ENCODE measurements at places on chromosomes 2 and 18.

DNA sequence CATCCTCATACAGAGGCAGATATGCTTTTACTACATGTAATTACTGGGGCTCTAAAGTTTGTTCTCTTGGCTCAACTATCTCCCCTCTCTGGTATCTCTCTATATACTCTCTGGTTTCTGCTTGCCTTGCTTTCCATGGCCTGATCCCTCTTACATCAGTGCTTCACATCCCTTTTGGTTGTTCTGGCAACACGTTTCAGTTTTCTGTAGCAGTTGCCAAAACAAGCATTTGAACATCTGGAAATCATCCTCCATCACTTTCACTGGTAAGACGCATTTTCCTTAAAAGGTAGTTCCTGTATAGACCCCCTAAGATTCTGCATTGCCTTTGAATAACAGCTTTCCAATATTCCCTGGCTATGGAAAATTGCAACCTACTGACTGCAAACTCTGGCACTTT, 25.9 kb downstream of the COL5A2 start:
- ATAC-seq, result no peak

GRCh38 chr2:121596221-121597080, 52.8 kb downstream of the CLASP1 start:
- peak; percentile 86 for ATAC-seq

DNA sequence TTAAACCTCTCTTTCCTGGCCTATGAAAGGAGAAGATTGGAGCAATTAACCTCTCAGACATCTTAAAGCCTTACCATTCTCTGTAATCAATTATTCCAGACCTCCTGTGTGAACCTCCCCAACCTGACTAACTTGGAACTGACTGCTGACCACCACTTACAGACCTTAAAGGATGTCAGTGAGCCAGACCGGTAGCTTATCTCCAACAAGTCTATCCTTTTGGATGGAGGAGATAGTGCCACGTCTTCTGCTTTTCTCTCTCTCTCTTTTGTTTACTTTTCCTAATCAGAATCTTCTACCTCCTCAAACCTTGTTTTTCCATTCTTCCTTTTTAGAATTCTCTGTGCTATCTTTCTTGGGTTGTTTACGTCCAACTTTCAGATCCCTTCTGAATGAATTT, 57.2 kb downstream of the LRRTM1 start:
- ATAC-seq, result no peak

DNA sequence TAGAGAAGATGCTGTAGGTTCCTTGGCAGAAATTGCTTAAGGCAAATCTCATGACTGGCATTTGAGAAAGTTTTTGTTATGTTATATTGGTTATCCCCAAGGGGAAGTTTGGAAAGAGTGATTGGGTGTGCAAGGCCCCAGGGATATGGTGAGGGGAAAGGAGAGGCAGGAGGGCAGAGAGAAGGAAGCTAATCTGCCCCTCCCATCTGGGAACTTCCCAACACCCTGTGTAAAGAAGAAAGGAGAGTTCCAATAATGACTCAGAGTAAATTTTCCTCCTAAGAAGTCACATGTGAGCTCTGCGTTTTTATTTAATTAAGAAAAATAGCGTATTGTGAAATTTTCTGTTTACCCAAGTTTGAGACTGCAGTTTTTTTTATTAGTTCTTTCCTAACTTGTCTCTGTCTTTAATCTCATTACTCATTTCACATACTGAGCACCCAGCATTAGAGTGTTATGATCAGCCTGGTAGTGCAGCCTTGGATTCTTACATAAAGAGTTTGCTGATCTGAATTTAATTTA, 3.1 kb upstream of the KYNU start:
- peak; percentile 54 for ATAC-seq

GRCh38 chr2:199940373-199940772, 14.9 kb downstream of the TYW5 start:
- ATAC-seq, result no peak

GRCh38 chr2:18645315-18645714, 55.9 kb upstream of the NT5C1B start:
- ATAC-seq, result no peak

DNA sequence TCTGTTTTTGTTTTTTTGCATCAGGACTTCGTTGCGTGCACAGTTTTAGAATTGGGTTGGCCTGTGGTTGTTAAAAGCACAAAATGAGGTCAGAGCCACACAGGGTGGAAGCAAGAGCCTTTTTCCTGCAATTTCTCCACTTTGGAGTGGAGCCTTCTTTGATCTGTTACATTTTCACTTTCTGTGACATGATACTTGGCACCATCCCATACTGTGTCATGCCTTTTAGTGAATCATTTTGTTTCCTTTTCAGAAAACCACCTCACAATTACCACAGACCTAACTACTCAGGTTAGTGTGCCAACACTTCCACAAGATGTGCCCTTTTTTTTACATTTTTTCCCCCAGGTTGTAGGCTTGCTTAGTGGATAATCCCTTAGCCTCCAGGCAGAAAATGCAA, 32.5 kb downstream of the MERTK start:
- ATAC-seq, result no peak
